Foreskin melanocyte (primary cell): ENCODE measurements at places on chromosomes 11 and 22.

DNA sequence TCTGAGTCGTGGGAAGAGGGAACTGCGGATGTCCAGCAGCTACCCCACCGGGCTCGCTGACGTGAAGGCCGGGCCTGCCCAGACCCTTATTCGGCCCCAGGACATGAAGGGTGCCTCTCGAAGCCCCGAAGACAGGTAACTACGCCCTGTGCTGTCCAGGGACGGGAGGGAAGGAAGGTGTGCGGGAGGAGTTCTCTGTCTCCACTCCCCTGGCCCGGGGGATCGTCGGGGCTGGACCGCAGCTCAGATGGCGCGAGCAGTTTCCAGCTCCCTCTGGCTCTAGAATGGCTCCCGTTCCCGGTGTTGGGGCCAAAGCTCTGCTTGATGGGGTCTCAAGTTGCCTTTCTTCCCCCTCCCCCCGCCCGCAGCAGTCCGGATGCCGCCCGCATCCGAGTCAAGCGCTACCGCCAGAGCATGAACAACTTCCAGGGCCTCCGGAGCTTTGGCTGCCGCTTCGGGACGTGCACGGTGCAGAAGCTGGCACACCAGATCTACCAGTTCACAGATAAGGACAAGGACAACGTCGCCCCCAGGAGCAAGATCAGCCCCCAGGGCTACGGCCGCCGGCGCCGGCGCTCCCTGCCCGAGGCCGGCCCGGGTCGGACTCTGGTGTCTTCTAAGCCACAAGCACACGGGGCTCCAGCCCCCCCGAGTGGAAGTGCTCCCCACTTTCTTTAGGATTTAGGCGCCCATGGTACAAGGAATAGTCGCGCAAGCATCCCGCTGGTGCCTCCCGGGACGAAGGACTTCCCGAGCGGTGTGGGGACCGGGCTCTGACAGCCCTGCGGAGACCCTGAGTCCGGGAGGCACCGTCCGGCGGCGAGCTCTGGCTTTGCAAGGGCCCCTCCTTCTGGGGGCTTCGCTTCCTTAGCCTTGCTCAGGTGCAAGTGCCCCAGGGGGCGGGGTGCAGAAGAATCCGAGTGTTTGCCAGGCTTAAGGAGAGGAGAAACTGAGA, 1.4 kb downstream of the ADM start:
- peak; percentile 16 for DNase-seq

DNA sequence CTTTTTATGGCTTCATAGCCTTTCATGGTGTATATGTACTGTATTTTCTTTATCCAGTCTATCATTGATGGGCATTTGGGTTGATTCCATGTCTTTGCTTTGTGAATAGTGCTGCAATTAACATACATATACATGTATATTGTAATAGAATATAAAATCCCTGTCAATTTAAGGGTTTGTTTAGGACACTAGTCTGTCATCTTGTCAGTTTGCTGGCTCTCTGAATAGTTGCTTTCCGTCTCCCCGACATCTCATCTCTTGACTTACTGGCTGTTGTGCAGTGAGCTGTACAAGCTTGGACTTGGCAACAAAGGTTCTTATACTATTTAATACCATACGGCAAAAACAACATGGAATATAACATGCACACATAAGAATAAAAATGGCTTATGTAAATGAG, 1487.5 kb downstream of the LRRC4C start:
- DNase-seq = no peak

DNA sequence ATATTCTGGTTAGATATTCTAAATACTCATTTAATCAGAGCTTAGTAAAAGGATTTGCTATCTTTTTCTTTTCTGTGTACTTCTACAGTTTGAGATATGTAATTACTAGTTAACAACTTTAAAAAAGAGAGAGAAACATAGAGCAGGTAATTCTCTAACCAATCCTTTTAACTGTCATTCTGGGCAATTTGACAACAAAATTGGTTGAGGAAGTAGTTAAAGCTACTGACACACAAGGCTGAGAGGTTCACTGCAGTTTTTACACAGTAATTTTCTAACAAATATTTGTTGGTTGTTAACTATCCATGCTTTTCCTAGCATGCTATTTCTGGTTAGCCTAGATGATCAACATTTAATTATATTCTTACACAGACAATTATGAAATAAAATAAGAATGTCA, 3.6 kb downstream of the SOX6 start:
- DNase-seq = no peak

GRCh38 chr11:37984991-37985390, 1387.0 kb upstream of the RAG2 start:
- DNase-seq = no peak

DNA sequence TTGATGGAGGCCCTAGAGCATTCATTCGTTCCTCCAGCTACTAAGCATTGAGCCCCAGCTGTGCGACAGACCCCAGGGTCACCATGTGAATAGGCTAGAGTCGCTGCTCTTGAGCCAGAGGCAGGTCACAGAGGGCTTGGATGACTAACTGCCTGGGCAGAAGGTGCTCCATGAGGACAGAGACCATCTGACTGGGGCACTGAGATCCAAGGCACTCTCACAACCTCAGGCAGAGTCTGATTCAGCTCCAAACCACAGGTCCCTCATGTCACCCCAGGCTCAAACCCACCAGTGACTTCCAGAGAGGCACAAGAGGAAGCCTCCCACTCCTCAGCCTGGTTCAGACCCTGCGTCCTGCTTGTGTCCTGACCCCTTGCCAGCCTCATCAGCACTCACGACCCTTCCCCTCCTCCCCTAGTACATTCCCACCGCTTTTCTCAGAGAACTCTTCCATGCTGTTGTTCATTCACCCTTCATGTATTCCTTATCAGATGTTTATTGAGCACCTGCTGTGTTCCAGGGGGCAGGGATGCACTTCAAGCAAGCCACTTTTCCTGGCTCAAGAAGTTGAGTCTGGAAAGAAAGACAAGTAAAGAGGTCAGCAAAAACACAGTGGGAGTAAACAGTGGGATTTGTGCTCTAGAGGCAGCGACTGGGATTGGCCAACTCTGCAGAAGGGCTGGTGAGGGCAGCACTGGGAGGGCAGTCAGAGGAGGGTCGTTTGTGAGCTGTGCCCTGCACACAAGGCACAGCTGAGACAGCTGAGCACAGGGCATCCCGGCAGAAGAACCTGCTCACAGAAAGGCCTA, 9.3 kb downstream of the OAF start:
- DNase-seq = no peak
